ENCODE measurements at places on chromosomes 6 and 20. TPM values are rescaled to one million over a fixed set of nuclear protein-coding genes. Genes with fewer than 3 reads are reported as not detected.

GRCh38 chr6:24686946-24687345 lies 20.1 kb downstream of the ACOT13 start:
- DNase-seq, result no peak

- DNase-seq, result peak; percentile 59
Measured at GRCh38 chr20:24959591-24960301, 10.7 kb downstream of the CST7 start.

GRCh38 chr20:23450877-23451276 lies 1.8 kb downstream of the CST11 start:
- no peak for DNase-seq

DNA sequence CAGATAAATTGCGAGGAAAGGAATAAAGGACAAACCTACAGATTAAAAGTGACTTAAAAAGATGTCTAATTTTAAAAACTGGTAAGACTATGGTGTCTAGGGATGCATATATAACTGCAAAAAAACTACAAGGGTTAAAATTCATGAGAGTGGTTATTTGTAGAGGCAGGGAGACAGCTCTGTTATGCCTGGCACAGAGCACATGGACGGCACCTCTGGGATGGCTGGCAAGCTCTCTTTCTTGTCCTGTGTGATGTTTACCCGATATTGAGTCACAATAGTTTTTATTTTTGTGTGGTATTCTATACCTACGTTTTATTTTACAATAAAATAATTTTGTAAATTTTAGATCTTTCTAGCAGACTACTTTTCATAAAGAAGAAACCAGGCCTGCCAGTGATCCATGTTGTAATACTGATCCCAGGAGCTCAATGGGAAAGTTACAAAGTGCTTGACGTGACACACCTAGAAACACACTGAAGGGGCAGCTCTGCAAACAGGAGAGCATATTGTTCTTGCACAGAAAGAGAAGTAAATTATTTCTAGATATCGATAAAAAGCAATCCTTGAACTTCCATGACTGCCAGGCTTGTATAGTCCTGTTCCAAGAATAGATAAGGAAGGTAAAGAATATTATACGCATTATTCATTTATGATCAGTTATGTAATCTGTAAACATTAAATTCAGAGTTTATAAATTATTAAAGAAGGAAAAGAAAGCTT lies 290.0 kb downstream of the PTPRK start:
- DNase-seq, result no peak

- no peak for DNase-seq
Measured at GRCh38 chr6:48630511-48630910, 519.5 kb upstream of the PTCHD4 start.

DNA sequence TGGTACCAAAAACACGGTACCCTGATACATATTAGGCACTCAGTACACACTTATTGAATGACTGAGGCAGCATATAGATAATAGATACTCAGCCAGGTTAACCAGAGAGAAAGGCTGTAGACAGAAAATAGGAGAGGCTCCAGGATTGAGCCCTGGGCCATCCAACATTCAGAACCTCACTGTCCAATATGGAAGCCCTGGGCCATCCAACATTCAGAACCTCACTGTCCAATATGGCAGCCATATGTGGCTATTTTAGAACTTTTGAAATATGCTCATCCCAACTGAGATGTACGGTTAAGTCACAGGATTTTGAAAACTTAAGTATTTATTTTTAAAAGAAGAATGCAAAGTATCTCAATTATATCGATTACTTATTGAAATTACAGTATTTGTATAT lies 142.5 kb upstream of the ID4 start:
- DNase-seq, result no peak

DNA sequence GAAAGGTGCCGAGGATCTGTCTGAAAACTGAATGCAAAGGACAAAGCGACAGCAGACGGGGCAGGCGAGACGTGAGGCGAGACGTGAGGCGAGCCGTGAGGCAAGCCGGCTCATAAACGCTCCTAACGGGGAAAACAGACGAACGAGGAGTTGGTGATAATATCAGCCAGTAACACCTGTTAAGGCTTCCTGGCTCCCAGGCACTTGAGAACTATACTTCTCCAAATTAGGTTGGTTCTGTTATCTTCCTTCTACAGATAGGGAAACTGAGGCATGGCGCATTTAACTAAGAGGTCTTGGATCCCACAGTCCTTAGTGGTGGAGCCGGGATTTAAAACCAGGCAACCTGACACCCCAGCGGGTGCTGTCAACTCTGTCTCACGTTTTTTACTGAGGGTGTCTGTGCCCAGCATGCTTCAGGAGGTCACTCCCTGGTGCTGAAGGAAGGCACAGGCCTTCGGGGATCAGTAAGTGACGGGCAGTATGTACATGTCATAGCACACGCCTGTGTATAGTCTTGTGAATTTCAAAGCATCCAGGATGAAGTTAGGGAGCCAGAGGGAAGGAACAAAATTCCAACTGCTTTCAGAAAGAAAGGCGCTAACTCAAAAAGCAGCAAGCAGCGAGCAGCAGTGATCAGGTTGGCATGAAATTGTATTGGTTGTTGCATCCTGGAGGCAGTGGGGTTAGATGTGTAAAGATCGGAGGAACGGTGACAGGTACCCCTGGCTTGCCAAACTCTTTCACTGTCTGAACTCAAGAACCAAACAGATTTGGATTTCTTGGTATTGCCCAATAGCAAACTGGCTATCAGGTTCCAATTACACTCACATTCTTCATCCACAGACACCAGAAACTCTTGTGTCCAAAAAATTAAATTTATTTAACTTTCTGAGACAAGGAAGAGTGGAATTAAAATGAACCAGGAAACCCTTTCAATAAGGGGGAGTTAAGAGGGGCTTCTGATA lies 318.7 kb downstream of the THBS2 start:
- no peak for DNase-seq

GRCh38 chr6:170131351-170131750 lies 159.5 kb downstream of the DLL1 start:
- DNase-seq, result peak; percentile 49

- DNase-seq, result no peak
Measured at GRCh38 chr6:93391965-93392364, 27.4 kb downstream of the EPHA7 start.

- DNase-seq, result no peak
Measured at GRCh38 chr6:151075527-151075926, 164.2 kb upstream of the AKAP12 start.

- no peak for DNase-seq
Measured at GRCh38 chr6:80550281-80550680, 443.8 kb downstream of the BCKDHB start.

- DNase-seq, result no peak
Measured at GRCh38 chr20:24289737-24290481, 179.5 kb upstream of the SYNDIG1 start.

- no peak for DNase-seq
Measured at GRCh38 chr20:63612276-63612931, 14.5 kb downstream of the GMEB2 start.

- peak; percentile 77 for DNase-seq
Measured at GRCh38 chr20:45783656-45784294, 7.9 kb downstream of the WFDC3 start.

DNA sequence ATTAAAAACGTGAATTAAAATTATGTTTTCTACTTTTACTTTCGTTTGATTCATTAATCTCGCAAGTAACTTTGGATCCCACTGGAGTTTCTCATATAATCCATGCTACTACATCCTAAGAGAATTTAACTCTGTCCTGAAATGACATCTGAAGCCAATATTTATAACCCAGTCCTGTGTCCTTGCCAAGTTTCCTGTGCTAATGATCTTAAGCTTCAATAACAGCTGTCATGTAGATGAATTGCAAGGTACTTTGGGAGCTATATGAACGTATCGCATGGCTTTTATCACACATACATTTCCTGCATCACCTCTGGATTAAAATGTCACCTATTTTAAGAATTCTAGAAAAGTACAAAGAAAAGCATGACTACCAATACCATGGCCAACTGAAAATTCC lies 833.8 kb upstream of the CITED2 start:
- DNase-seq, result no peak

DNA sequence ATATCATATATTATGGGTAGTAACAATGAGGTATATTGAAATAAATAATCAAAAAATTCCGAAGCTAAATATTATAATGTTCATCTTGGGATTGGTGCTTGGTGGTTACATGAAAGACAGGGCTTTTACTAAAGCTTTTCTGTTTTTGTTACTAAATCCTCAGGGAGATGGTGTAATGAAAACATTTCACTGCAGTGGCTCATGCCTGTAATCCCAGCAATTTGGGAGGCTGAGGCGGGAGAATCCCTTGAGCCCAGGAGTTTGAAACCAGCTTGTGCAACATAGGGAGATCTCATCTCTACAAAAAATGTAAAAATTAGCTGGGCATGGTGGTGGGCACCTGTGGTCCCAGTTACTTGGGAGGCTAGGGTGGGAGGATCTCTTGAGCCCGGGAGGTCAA lies 42.9 kb downstream of the AFG1L start:
- DNase-seq, result no peak

DNA sequence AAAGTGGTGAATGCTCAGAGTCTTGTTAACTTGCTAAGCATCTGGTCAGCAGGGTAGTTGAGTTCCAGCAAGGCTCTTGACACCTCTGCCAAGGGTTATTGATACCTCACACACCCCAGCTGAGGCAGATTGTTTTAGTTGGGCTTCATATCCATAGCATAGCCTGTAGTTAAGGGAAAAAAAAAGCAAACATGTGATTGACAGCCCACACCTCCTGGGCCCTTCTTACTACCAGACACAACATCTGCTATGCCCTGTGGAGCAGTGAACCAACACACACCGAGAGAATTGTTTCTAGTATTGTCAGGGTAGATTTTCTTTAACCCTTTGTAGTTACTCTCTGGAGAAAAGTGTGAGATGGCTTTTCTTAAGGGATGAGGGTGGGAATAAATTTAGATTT lies 697.0 kb upstream of the POU3F2 start:
- DNase-seq, result no peak

GRCh38 chr20:48295445-48295903 lies 510.2 kb upstream of the SULF2 start:
- no peak for DNase-seq

DNA sequence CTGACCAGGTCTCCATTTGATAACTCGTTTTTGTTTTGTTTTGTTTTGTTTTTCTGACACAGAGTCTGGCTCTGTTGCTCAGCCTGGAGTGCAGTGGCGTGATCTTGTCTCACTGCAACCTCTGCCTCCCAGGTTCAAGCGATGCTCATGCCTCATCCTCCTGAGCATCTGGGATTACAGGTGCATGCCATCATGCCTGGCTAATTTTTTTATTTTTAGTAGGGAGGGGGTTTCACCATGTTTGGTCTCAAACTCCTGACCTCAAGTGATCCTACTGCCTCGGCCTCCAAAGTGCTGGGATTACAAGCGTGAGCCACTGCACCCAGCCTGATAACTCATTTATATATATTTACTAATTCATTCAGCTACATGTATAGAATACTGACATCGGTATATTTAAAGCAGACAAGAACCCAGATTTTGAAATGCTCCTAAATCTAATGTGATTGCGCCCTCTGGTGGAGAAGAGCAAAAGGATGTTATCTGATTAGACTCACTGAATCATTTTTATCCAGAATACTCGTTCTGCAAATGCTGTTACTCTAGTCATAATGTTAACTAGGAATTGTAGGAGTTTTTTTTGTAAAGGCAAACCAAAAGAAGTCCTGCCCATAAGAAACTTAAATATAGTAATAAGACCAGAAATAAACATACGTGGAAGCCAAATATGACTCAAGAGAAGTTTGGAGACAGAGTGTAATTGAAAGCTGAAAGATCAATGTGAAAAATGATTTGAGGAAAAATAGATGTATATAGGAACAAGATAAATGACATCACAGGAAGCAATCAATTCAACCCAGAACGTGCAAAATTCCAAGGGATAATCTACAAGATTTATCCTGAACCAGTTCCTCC lies 5.3 kb upstream of the COL12A1 start:
- no peak for DNase-seq

GRCh38 chr6:169241688-169242350 lies 11.8 kb downstream of the THBS2 start:
- no peak for DNase-seq

GRCh38 chr6:47375426-47375825 lies 65.7 kb upstream of the TNFRSF21 start:
- no peak for DNase-seq

DNA sequence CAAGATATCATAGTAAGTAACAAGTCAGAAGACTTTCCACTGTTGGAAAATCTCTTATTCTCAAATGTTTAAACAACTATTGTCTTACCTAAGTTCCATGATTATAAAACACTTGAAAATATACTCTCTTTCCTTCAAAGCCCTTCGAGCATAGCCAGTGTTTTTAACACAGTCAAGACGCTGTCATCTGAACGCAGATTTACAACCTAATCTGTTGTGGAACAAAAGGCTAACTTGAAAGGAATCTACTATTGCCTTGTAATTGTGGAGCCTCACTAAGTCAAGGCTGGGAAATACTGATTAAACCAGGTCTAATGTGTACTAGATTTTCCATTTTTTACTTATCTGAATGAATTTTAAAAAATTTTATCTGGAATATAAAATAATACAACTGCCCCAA lies 205.8 kb downstream of the TRDN start:
- no peak for DNase-seq

DNA sequence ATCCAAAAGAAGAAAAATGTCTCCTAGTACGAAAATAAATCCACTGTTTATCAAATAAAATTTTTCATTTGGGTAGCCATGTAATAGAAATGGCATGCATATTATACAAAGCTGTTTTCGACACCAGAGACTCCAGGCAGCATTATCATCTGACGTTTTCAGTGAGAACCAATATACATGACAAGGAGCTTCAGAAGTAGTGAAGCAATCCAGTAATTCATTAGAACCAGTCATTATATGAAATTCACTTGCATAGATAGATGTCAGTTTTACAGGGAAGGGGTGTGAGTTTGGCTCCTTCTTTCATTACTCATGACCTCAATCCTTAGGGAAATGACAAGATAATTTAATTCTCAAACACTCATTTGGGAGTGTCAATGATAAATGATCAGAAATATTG lies 14.7 kb downstream of the HTR1B start:
- no peak for DNase-seq

DNA sequence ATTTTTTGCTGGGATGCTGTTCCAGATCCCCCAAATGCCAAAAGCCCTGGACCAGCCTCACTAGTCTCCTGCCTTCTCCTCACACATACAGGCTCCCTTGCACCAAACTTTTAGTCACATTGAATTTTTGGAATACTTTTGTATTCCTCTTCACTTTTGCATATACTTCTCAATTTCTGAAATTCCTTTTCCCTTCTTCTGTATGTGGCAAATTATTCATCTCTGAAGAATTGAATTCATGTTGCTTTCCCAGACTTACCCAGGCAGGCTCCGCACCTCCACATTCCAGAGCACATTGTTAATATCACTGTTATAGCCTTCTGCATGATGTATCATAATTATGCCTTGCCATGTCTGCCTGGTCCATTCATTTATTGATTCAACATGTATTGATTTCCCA lies 255.3 kb upstream of the POU3F2 start:
- no peak for DNase-seq

AIG1 gene
- 19.3 TPM for polyA plus RNA-seq

PYGB gene
- polyA plus RNA-seq, result 198 TPM

GNMT gene
- not detected for polyA plus RNA-seq

TUBB2B gene
- polyA plus RNA-seq, result 11.2 TPM

PLN gene
- 2.3 TPM for polyA plus RNA-seq

CST7 gene
- 10.4 TPM for polyA plus RNA-seq

EYS gene
- polyA plus RNA-seq, result 0.07 TPM

MUCL3 gene
- under 0.01 TPM for polyA plus RNA-seq

TNFRSF21 gene
- polyA plus RNA-seq, result 49.9 TPM

BCAS1 gene
- 35.4 TPM for polyA plus RNA-seq

KCNG1 gene
- polyA plus RNA-seq, result 2.4 TPM

RIPOR2 gene
- 1.8 TPM for polyA plus RNA-seq

SUMO4 gene
- polyA plus RNA-seq, result 0.39 TPM

TSBP1 gene
- not detected for polyA plus RNA-seq

ZNF165 gene
- 3.0 TPM for polyA plus RNA-seq
